ENCODE measurements at places on chromosomes 4 and X.

GRCh38 chr4:67234296-67234695 is 311.0 kb downstream of the CENPC start:
- no peak for DNase-seq

GRCh38 chrX:120235284-120235683 is 15.3 kb upstream of the ZBTB33 start:
- DNase-seq = no peak

DNA sequence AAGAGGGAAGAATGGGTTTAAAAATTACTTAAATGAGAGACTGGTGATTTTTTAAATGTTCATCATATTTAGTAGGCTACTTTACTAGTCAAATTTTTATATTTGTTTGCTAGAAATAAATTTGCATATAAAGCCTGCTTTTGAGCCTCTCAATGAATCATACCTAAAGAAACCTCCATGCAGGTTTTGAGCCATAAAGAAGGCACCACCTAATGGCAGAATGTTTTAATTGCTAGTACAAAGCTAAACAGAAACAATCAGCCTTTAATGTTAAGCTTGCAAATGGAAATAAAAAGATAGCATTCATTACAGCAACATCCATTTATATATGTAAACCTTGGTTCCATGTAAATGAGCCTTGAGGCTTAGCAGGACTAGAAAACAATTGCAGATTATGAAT is 989.7 kb downstream of the CCSER1 start:
- no peak for DNase-seq

DNA sequence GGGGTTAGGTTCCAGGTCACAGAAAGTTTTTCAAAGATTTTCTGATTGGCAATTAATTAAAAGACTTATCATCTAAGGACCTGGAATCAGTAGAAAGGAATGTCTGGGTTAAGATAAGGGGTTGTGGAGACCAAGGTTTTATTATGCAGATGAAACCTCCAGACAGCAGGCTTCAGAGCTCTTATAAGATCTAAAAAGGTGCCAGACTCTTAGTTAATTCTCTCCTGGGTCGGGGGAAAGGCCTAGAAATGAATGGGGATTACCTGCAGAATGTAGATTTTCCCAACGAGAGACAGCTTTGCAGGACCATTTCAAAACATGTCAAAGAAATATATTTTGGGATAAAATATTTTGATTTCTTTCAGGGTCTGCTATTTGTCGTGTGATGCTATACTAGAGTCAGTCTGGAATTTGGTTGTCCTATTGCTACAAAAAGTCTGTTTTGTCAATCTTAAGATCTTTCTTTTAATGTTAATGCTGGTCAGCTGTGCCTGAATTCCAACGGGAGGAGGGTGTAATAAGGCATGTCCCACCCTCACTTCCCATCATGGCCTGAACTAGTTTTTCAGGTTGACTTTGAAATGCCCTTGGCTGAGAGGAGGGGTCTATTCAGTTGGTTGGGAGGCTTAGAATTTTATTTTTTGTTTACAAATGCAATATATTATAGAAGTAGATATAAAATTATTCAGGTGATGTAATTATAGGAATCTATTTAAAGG is 15.8 kb downstream of the EGF start:
- DNase-seq = no peak

- no peak for DNase-seq
These were observed 1080.3 kb downstream of the CCSER1 start for GRCh38 chr4:91207535-91207934.

DNA sequence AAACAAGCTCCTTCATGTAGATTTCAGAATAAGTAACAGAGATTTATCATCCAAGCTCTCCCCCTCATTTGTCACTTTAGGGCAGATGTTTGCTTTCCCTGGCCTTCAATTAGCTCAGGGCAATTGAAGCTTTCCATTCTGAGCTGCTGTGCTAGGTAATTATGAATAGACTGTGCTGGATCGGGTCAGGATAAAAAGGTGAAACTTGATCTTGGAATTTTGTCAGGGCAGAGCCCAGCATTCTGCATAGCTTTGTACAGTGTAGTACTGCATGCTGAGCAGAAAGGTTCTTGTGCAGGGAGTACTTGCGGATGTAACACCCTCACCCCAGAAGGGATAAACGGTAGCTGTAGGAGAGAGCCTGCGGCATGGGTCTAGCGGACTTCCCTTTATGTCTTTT is 64.0 kb upstream of the CLDN34 start:
- DNase-seq = no peak

All from stimulated activated CD4-positive, alpha-beta T cell treated with anti-CD3 and anti-CD28 coated beads, Interleukin-2, amount 100 ng/mL, for 24 hours (primary cell).